Activated CD8-positive, alpha-beta T cell treated with anti-CD3 and anti-CD28 coated beads, Interleukin-2, amount 10 ng/mL, durations not matched to agents 7 days and 5 days (primary cell): ENCODE measurements at places on chromosomes 5 and 9. TPM values are rescaled to one million over a fixed set of nuclear protein-coding genes. Genes with fewer than 3 reads are reported as not detected.
A peak's percentile ranks its signal among the peaks of the same experiment; 100 is the strongest.

DNA sequence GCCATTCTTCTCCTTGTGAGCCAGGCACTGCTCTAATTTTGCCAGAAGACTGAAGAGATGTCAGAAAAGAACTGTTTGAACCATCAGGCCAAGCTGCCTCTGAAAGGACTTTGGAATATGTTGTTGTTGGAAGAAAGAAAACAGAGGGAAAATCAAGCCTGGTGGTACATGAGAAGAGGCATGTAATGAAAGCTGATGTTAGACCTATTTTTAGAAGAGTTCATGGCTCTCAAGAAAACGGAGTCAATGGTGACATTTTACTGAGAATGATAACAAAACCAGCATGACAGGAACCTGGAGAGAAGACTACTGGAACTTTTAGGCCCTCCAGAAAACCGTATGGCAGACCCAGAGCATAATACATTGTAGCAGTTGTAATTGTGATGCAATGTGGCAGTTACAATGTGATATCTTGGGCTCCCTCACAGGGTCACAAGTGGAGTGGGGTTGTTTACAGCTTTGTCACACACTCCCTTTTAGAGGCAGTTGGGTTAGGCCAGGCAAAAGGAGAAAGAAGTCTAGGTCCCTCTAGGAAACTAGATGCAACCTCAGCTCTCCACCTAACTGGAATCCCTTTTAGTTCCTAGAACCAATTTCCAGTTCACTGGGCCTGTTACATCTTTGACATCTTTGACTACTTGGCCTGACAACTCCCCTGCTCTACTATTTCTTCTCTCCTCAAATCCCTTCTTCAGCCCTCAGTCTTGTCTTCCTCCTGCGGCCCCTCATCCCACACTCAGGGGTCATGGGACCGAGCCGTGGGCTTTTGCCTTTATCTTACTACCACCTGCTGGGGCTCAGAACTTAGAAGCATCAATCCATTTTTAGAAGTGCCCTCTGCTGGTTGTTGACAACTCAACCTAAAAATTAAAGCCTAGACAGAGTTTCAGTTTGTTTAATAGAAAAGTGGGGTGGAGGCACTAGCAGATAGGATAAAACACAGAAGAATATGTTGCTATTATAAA lies 61.2 kb upstream of the JAK2 start:
- DNase-seq: peak; percentile 50

DNA sequence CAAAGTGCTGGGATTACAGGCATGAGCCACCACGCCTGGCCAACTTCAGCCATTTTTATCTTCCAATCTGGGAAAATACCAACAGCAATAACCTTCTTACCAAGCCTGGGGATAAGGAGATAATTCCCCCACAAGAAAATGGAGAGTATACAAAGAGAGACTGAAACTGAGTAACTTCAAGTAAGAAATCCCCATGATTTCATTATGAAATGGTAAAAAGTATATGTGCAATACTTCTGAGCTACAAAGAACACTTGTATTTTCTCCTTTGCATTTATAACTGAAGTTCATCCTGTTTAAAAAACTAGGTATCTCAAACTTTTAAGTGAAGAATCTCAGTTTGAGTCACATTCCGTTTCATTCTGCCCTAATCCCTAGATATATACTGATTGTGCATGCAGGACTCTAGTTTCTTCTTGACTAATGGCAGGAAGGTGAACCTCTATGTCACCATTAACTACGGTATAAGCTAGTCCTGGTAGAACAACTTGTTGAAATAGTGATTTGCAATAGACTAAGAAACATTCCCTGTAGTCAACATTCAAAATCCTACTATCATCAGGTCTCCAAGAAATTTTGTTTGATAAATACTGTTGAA lies 2071.4 kb downstream of the MAT2B start:
- DNase-seq: no peak

DNA sequence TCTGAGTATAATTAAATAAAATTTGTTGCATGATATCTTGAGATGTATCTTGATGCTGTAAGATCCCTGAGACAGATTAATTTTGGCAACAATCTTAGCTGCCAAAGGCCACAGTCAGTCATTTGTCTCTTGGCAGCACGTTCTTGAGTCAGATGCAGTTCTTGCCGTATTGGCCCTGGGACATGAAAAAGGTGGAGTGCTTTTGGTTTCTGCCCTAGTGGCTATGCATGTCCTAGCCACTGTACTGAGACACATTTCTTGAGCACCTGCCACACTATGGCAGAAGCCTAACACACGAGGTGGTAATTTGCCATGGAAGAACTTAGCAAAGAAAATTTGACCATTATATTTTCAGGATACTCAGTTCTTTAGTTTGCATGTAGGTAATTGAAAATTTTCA lies 45.0 kb upstream of the PHF2 start:
- no peak for DNase-seq

GRCh38 chr5:102955488-102955887 lies 164.4 kb downstream of the GIN1 start:
- DNase-seq: no peak

DNA sequence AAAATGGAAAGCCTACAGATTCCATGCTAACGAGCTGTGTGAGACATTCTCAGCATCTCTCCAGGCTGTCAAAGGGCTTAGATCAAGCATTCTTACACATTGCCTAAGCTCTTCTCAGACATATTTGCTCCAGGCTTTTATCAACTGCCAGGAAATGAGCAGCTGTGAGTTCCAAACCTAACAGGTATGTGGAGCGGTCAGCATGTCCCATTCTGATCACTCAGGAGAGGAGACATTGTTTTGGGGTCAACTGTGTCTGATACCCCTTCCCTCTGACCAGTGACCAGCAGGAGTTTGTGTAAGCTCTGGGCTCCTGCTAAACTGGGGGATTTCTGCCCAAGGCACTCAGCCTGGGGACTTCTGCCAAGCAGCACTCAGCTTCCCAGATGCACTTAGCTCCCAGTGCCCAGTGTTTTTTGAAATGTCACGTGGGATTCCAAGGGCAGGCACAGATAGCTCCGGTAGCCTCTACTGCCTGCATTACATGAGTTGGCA lies 229.1 kb downstream of the SEC61B start:
- no peak for DNase-seq

The PCDHGC4 gene
- not detected for total RNA-seq

DNA sequence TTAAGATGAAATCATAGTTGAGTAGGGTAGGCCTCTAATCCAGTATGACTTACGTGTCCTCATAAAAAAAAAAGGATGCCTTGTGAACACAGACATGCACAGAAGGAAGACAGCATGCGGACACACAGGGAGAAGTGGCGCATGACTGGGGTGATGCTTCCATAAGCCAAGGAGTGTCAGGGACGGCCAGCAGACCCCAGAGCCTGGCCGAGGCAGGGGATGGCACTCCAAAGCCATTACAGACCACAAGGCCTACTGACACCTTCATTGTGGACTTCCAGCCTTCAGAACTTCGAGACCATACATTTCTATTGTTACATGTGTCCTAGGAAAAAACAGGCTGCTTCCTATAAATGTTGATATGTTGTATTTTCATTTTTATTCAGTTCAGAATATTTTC lies 19.9 kb downstream of the EHMT1 start:
- DNase-seq: no peak

DNA sequence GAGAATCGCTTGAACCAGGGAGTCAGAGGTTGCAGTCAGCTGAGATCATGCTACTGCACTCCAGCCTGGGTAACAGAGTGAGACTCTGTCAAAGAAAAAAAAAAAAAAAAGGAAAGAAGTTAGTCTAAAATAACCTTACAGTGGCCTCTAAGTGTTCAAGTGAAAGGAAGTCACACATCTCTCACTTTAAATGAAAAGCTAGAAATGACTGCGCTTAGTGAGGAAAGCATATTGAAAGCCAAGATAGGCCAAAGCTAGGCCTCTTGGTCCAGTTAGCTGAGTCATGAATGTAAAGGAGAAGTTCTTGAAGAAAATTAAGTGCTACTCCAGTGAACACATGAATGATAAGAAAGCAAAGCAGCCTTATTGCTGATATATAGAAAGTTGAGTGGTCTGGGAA lies 38.1 kb downstream of the ITGA1 start:
- DNase-seq: no peak

- DNase-seq: no peak
Observed at GRCh38 chr5:178827636-178828035, 32.1 kb upstream of the ZNF354B start.

The NUTM2F gene
- total RNA-seq: not detected

- DNase-seq: no peak
Observed at GRCh38 chr5:35859101-35859661, 2.5 kb downstream of the IL7R start.

- peak; percentile 81 for DNase-seq
Observed at GRCh38 chr5:180831139-180832093, 28.8 kb upstream of the MGAT1 start.

DNA sequence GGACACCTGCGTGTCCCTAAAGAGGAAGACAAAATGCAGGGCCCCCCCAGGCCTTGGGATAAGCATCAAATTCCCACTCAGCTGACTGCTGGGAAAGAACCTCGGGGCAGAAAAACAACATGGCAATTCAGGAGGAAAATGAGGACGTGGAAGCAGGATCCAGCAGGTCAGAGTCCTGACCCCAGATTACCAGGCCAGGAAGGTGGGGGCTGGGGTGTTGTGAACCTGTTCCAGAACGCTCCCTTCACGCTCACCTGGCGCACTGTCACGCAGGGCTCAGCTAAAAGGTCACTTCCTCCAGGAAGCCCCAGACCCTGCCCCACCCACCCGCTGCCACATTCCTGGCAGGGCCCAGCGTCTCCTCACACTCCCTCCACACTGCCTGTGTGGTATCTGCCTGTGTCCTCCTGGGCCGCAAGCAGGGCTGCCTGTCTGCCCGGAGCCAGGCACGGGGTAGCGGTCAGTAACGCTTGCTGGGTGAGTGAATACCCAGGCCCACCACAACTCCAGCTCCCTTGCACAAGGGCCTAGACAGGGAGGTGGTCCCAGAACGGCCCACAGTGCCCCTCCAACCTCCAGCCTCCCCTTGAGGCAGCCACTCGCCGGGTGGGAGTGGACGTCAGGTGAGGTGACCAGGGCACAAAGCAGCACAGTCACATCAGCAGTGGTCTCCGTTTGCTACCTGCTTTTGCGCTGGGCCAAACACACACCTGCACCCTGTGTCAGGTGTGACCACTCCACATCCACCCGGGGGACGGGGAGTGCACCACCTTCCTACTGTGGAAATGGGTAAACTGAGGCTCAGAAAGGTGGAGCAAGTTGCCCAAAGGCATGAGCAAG lies 18.1 kb downstream of the VAV2 start:
- no peak for DNase-seq

DNA sequence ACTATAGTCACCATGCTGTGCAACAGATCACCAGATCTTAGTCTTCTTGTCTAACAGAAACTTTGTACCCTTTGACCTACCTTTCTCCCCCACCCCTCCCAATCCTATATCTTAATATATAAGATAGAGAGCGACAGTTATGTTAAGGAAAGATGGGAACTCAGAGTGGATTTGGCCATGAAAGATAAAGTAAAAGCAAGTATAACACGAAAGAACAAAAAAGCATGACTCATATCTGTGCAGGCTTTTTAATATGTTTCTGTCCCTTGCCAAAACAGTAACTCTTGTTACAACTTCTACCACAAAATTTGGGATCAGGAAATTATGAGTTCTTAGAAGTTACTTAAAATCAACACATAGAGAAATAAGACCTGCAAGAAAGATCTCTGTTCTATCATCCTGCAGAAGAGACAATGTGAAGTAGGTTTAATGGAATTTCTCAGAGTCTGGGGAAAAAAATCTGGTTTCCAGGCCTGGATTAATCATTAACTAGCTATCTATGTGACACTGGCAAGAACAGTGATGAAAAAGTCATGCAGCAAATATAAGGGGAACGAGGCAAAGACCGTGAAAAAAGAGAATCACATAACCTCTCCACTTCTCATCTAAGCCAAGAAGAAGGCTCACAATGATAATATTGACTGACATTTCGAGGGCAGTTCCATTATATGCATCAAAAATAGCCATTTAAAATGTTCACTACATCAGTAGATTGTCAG lies 18.6 kb downstream of the BAAT start:
- no peak for DNase-seq

The DDX4 gene
- 0.23 TPM for total RNA-seq

The FAM151B gene
- not detected for total RNA-seq

DNA sequence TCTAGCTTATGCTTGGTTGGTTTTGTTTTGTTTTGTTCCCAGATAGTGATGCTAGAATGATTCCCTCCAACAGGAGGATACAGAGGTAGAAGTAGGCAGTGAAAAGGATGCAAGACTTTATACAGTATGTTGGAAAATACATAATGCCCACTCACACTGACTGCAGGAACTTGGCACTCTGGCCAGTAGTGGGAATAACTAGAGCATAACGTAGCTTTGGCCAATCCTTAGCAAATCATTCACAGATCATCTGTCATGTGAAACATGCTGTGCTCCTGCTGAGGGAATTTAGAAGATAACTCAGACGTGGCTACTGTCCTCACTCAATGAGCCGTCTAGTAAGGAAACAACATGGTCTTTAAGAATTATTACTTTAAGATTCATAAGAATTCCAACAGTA lies 13.5 kb downstream of the CFAP90 start:
- no peak for DNase-seq

The IFNA21 gene
- not detected for total RNA-seq
